Activated T-cell treated with anti-CD3 and anti-CD28 coated beads, Interleukin-2, amount 50 U/mL, for 24 hours (primary cell): ENCODE measurements at places on chromosomes 3 and 15.

DNA sequence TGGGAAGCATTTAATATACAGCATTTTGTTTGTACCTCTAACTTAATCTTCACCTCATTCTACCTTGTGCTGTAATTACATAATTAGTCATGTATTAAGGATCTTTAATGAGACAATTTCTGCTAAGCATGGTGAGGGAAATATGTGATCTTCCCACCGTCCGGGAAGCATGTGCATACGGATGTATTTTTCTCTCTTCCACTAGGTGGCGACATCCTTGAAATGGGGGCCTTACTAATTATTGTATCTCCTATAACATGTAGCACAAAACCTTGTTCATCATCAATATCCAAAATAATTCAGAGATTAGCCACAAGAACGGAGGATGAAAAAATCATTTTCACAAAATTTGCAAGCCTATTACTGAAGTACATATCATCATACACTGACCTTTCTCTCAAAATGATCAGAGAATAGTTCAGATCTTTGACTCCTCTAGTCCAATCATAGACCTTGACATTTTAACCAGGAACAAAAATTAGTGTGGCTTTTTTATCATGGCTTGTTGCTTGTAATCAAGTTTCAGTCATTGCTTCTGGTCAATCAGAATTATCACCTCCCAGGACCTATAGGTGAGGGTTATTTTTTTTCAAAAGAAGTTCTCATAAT, 148.9 kb upstream of the GBE1 start:
- no peak for DNase-seq

- DNase-seq: no peak
Observed at GRCh38 chr3:35680866-35681650, 41.7 kb downstream of the ARPP21 start.

GRCh38 chr3:50658831-50659230, 15.9 kb upstream of the DOCK3 start:
- DNase-seq: peak; percentile 11

DNA sequence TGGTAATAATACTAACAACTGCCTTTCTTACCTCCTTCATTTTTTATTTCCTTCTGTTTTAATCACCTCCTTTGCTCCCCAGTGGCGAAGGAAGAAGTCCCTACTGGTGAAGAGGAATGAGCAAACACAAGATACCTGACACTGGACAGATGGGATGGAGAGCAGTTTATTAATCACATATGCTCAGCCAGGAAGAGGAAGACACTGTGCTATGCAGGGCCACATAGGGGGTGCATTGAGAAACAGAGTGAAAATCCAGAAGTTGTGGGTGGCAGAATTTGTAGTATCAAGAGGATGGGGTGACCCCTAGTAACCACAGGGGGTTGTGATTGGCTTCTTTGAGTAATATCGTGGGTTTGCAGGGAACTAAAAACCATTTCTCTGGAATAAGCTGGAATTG, 1041.9 kb downstream of the OTOL1 start:
- DNase-seq: no peak

GRCh38 chr3:9769426-9770275, at the start of gene CAMK1:
CAMK1 (minus strand) TSS chr3:9769947; CDS start chr3:9767749, 2,198 bp downstream.
- peak; percentile 82 for DNase-seq

DNA sequence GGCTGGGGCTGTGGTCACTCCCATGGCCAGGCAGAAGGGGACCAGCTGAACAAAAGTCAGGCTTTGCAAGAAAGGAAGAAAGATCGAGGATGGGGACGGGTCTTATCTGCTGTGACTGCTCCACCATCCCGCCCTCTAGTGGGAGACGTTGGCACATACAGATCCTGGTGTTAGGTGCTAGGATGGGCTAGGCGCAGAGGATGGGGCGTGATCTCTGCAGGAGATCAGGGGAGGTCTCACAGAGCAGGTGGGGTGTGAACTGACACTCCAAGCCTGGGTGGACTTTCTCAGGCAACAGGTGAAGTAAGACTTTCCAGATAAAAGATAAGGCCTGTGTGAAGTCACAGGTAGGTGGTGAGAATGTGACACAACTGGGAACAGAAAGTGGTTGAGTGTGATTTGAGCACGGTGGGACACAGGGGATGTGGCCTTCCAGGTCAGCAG, 141.9 kb upstream of the SMAD3 start:
- peak; percentile 52 for DNase-seq

DNA sequence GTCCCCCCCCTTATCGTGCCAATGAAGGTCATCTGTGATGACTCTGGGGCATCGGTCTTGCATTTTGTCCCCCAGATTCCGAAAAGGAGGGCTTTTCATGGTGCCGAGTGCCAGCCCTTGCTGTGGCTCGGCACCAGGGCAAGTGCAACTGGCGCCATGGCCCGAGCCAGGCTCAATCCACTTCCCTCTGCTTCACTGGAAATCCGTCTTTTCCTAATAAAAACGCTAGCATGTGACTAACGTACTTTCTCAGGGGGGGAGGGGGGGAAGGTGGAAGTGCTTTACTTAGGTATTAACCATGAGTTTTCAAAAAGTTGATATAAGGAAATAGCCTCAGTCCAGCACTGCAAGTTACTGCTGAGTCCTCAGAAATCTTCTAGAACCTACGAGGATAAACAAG, 20.5 kb downstream of the TRPM1 start:
- no peak for DNase-seq

- DNase-seq: no peak
Observed at GRCh38 chr3:90015688-90016356, 908.4 kb downstream of the EPHA3 start.

DNA sequence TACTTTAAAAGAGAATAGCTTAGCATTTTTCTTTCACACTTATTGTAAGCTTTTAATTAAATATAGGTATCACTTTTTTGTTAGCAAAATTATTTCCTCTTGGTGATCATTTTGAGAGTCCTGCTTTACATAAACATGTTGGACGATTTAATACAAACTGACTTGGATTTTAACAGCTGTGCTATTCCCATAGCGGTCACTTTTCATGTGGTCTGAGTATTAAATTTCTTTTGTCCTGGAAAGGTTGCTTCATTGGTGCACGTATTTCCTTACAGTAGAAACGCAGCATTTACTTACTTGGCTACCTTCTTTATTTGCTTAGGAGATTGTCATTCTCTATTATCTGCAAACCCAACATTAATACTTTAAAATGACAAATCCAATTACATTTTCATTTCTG, 109.4 kb downstream of the ATG7 start:
- DNase-seq: no peak
